CMK (cell line): ENCODE measurements at places on chromosomes 3 and 15.

DNA sequence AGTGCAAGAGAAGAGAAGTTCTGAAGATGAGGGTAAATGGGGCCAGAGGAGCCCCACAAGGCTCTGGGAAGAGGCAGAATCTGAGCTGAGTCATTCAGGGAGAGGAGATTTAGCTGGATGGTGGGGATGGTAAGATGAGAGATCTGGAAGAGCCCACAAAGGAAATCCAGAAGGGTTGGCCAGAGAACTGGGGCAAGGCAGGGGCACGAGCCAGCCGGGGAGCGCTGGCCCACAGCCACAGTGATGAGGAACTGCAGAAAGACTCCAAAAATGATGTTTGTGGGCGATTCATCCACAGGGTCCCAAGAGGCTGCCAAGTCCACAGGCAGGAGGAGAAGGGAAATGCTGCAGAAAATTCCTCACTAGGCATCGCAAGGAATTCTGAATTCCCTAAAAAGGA is 75.9 kb upstream of the ATP2B2 start:
- DNase-seq = no peak

DNA sequence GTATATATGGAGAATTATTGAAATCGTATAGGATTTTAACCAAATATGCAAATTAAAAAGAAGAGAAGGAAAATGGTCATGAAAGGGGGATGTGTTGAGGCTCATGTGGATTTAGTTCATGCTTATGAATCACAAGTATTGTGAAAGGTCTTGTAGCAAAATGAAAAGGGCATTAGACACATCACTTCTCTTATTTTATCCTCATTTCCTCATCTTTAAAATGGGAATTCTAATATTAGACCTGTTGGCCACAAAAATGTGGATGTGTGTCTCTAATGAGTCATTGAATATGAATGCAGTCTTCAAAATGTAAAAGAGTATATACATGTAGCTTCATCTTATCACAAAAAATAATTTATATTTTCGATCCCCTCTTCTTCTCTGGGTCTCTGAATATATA is 14.9 kb upstream of the ALCAM start:
- DNase-seq = no peak

- DNase-seq = no peak
These were observed 76.3 kb downstream of the XXYLT1 start for GRCh38 chr3:195194559-195195206.

GRCh38 chr3:122350814-122351418 is 25.9 kb downstream of the CSTA start:
- DNase-seq = no peak

DNA sequence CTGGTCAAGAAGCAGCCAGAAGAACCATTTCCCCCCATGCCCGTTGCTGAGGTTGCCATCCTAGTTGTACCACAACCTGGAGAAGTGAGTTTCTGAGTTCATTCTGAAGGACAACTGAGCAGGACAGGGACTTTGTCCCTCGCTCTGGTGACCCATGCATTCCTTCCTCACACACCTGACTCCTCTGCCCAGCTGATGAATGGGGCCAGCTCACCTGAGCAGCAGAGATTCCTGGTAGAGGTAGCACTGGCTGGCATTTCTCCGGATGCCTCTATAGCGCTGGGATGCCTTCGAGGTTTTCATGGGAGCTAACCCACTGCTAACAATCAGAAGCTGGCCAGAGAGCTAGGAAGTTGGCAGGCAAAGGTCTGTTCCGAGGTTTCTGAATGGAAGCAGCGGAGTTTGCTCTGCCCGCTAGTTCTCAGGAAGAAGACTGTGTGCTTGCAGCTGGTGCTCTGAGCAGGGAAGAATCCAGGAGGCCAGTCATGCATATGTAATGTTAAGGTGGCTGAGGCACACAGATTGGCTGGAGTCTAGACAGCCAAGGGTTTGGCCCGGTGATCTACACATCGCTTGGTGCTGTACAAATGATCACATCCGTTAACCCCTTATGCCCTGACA is at the start of gene TMC3:
TSS of gene TMC3 (minus strand) at position 439 of the 621 bp plus-strand sequence. CDS start at position 303, 136 bp downstream.
- DNase-seq = no peak

DNA sequence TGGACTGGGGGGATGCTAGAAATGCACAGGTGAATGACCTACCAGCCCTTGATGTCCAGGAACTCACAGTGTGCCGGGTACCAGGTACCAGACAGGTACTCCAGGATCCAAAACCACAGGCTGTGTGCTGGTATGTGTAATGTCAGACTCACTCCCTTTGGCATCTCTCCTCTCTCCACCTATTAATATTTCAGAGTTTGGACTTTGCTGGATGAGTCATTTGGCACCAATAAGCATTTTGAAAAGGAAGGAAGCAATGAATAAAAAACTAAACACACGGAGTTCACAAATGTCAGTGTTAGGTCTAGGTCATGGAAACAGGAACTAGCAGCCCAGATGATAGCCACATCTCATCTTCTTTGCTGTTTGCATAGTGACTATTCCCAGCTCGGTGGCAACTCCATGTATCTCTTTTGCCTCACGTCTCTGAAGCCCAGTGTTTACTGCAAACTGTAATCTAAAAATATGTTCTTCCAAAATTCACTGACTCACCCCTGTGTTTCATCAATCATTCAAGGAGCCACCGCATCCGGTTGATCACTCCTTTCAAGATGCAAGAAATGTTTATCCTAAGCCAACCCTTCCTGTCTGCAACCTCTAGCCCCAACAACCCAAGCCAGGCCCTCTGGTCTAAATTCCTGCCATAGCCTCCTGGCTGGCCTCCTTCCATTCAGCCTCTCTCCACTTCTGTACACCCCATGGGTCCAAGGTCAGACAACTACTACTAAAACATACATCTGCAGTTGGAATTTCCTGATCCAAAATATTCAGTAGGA is 8.4 kb downstream of the ITGB5 start:
- peak; percentile 51 for DNase-seq

GRCh38 chr3:13623101-13623654 is 74.3 kb downstream of the FBLN2 start:
- no peak for DNase-seq

GRCh38 chr3:29924783-29925561 is 644.1 kb downstream of the RBMS3 start:
- DNase-seq = no peak

DNA sequence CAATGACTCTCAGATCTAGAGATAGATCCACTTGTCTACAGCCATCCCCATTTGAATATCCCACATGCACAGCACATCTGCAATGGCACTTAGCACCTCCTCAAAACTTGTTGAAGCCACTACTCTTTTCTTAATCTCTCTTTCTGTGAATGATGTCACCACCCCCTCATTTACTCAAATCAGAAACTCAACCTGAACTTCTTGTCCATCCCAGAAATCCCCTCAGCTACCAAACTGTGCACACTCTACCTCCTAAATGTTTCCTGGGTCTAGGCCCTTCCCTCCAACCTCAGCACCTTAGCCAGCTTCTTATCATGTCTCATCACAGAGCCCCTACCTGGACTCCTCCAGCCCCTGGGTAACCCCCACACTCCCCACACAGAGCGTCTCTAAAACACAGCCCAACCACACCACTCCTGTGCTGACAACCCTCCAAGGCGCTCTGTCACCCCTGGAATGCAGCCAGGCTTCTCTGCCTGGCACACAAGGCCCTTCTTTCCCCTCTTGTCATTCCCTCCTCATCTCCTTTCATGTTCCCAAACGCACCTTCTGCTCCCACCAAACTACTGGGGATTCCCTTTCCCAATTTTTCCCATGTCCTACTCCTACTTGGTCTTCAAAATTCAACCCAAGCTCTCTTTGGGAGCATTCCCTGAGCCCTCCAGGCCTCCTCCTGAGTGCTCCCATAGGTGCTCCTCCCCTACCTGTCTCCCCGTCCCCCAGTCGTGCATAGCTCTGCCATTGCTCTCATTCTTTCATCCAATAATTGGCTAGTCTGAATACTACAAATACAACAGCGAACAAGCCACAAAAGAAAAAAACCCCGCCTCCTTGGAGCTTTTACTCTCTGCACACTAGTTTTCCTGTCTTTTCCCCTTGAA is 39.8 kb upstream of the ZBTB38 start:
- no peak for DNase-seq
